ENCODE measurements at places on chromosomes 7 and 10.

DNA sequence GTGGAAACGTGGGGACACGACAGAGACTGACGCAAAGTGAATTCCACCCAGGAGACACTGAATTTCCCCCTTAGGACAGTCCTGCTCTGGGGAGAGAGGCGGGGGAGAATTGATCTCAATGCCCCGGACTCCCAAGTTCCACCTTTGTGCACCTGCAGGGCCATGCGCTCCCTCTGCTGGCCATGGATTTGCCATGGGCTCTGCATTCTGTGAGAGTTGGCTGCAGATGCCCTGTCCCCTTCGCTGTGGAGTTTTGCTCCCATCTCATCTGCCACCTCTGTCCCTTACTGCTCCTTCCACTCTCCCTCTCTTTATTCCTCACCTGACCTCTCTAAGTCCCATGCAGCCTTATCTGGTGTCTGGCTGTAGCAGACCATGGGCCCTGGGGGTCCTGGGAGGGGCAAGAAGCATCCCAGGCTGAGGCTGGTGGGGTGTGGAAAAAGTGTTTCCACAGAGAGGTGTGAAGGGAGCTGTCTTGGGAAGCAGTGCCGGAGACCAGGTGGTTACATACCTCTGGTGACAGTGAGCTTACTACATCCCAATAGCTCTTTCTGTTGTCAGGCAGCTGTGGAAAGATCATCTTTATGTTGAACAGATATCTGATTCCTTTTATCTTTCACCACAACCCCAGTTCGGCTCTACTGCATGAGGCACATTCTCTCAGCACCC, 14.3 kb downstream of the GHRHR start:
- no peak for DNase-seq

GRCh38 chr10:53754596-53755250, 982.1 kb upstream of the MBL2 start:
- no peak for DNase-seq

DNA sequence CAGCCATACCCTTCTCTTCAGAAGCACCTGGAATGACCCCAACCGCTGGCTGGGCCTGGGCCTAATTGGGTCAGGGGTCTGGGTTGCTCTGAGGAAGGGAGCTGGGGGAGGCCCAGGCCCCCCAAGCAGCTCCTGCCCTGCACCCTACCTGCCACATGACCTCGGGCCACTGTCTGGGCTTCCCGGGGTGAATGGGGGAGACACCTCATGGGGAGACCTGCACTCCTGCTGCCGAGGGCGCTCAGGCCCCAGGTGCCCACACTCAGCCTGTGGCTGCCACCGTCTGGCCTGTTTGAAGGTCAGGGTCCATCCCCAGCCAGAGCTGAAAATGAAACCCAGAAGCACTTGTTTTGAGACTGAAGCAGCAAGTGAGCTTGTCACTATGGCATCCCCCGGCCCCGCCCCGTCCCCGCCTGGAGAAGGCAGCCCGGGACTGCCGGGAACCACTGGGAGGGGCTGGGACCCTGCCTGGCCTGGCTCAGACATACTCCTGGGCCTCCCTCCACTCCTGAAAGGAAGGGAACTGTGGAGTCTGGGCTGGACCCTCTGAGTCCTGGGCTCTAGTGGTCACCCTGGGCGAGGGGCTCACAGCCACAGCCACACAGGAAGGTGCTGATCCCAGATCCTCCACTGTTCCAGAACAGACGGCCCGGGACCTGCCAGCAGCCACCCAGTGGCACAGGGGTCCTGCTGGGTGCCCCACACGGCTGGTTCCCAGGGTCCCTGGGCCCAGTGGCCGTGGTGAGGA, 7.4 kb upstream of the MICALL2 start:
- no peak for DNase-seq

DNA sequence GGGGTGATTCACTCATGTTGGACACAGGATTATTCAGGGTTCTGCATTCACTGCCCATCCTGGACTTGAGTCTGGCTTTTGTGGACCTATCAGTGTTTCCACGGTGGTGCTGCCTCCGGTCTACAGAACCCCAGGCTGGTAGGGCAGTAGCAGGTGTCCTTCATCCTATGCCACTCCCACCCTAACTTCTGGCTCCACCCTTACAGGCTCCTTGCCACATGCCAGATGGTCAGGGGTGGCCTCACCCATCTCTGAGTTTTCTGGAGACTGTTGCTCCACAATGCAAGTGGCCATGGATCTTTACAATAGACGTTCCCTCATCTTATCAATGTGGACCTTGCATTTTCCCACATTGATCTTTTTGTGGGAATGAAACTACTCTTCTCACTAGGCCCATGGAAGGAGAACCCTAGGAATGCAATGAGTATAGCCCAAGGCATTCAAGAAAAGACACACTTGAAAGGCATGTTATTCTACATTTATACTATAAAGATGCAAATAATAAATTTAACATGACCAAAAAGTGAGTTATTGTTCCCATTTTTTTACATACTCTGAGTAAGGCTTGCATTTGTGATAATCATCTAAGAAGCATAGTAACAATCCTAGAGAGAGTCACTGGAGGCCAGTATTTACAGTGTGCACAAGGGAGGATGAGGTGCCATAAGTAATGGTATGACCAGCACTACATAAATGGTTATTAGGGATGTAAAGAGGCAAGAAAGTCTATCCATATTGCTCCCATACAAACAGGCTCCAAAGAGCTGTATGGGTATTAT, 57.4 kb upstream of the ADO start:
- no peak for DNase-seq

DNA sequence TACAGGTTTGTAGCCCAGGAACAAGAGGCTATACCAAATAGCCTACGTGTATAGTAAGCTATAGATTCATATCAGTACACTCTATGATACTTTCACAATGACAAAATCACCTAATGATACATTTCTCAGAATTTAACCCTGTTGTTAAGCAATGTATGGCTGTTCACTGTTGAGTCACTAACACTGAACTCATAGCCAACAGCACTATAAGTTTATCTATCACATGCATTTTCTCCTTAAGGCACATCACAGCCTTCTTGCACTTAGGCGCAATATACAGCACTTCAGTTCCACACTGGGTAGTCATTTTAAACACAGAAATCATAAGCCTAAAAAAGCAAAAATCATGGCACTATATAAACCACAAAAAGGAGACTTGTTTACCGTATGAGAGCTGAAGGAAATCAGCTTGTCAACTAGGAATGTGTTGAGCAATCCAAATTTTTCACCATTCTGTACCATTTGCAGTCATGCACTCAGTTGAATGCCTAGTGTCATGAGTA, 45.6 kb downstream of the ZNF438 start:
- no peak for DNase-seq

DNA sequence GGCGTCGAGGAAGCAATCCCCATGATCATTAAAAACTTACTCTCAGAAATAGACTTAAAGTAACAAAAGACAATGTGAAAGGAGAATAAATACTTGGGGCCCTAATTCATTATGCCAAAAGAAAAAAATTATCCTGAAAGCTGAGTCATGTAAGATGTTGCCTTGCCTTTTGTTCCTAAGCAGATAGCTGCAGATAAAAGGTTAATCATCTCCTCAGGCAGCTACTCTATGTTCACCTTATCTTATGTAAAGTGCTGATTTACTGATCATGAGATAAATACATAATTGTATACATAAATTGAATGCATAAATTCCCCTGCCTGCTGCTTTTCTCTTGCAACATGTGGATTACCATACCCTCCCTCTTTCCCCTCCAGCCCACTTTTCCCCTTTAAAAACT, 28.1 kb upstream of the CREB3L2 start:
- DNase-seq: no peak

GRCh38 chr10:93462371-93462770, 19.8 kb downstream of the MYOF start:
- DNase-seq: no peak

GRCh38 chr10:34299105-34299611, 515.9 kb downstream of the PARD3 start:
- no peak for DNase-seq

- no peak for DNase-seq
These were observed 71.8 kb downstream of the SEMA3C start for GRCh38 chr7:80847027-80847426.

DNA sequence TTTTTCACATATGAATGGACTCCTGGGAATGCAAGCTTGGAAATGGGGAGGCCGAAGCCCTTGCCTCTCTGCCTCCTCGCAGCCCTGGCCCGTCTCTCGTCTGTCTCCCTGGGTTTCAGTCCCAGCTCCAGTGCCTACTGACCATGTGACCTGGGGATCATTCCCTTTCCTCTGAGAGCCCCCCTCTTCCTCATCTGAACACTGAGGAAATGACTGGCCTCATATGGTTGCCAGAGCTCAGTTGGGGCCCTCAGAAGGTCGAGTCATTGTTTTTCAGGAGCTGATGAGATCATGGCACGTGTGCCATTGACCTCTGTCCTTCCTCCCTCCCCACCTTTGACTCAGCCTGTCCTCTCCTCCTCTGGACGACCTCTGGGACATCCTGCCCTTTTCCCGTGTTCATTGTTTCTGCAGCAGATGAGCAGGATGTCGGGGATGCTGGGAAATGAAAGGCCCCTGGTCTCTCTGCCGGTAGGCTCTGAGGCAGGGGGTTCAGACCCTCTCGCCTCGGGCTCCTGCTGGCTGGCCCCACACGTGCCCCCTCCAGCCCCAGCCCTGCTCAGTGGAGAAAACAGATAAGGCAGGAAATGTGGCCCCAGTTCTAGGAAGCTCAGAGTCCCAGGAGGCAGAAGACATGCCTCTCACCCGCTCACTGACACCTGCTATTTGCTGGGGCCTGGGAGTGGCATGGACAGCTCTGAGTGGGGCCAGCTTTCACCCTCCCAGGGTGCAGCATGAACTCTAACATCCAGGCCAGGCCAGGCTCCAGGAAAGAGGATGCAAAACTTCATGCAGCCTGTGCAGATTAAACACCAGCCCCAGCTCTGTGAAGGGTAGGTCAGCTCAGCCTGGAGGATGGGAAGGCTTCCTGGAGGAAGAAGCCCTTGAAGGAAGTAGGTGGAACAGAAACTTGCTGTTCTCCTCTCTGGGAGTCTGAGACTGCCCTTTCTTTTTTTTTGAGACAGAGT, 8.3 kb upstream of the PPP1R35 start:
- no peak for DNase-seq

DNA sequence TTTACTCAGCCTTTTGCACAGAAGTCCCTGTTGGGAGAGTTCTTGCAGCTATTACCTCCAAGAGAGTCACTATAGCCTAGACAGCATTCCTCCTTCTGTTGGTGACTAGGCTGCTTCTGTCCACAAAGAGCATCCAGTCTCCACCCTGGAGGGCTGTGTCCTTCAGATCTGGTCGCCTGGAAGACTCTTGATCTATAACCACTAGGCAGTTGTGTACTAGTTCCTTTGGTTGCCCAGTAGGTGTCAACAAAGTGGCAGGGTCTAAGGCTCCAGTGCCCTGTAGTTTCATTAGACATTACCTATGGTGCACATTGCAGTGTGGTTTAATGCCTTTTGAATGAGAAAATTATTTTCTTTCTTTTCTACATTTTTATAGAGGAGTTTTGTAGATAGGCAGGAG, 11.3 kb upstream of the AKR1C2 start:
- DNase-seq: no peak

- DNase-seq: no peak
These were observed 147.3 kb downstream of the NRCAM start for GRCh38 chr7:108308903-108309302.

- no peak for DNase-seq
These were observed 1.4 kb downstream of the ETV1 start for GRCh38 chr7:13988065-13988464.

- no peak for DNase-seq
These were observed 8.8 kb downstream of the DPYSL4 start for GRCh38 chr10:132195366-132196075.

- no peak for DNase-seq
These were observed 336.8 kb downstream of the BBS9 start for GRCh38 chr7:33466203-33466602.

GRCh38 chr10:93629647-93630305, 17.4 kb downstream of the PDE6C start:
- DNase-seq: no peak

DNA sequence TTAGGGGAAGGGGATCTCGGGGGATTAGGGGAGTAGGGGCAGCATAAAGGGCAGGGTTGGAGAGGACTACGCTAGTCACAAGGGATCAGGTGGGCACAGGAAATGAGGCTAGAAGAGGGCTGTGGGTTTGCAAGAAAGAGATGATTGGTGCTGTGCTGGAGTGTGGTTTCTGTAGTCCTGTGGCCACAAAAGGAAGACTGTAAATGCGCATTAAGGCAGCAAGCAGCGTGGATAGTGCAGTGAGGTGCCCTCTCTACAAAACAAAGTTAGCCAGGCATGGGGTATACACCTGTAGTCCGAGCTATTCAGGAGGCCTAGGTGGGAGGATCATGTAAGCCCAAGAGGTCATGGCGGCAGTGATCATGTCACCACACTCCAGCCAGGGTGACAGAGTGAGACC, 212.1 kb downstream of the MLLT10 start:
- no peak for DNase-seq

DNA sequence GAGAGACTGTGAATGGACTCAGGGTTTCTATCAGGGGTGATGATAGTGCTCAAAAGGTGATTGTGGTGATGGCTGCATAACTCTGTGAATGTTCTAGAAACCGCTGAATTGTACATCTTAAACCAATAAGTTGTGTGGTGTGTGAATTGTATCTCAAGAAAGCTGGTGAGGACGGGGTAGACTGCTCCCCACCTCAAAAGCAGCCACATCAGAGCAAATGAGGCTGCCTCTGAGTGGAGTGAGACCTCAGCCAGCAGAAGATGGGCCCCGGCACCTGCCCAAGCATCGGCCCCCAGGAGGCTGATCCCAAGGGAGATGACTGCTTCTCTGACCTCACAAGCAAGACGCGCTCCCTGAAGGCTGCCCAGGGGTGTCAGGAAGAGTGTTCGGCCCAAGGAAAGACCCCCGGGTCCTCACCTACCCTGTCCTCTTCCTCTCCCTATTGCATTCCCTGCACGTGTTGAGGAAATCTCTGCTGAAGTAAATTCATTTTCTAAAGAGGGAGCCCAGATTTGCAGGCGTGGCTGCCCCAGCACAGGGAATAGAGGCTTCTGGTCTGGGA, 279.3 kb upstream of the SHH start:
- no peak for DNase-seq

DNA sequence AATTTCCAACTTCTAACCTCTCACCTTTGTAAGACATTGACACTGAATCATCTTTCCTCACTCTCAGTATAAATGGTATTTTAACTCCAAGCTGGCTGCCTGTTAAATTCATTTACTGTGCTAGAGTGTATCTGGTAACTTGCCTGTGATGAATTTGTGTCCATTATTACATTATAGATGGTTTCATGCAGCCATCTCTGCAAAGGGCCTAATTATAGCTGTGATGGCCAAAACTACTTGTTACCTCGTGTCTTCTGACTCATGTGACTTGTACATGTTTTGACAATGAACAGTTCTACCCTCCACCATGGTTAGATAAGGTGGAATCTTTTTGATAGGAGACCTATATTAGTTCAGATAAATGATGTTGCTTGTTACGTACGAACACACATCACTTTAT, 392.0 kb downstream of the PAXIP1 start:
- DNase-seq: no peak

DNA sequence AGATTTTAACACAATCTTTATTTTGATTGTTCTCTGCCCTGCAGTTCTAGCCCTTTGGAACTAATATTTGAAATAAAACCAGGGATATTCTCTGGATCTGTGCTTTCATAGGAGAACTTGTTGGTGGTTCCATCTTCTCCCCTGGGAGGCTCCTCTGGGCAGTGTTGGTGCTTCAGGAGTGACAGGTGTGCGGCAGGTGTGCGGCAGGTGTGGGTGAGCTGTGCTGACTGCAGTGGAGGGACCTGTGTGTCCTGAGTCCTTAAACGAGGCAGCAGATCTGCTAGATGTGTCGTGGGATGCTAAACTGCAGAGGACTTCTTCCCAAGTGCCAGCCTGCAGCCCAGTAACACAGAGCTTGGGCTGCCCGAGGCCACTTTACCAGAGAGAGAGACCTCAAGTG, 98.4 kb downstream of the LYZL1 start:
- no peak for DNase-seq
